Omental fat pad (tissue), 4 donors: ENCODE measurements at places on chromosomes 7 and 10. TPM values are rescaled to one million over a fixed set of nuclear protein-coding genes. Genes with fewer than 3 reads are reported as not detected.

GRCh38 chr7:144019457-144019856 is 19.3 kb downstream of the OR6B1 start:
- DNase-seq, result no peak

DNA sequence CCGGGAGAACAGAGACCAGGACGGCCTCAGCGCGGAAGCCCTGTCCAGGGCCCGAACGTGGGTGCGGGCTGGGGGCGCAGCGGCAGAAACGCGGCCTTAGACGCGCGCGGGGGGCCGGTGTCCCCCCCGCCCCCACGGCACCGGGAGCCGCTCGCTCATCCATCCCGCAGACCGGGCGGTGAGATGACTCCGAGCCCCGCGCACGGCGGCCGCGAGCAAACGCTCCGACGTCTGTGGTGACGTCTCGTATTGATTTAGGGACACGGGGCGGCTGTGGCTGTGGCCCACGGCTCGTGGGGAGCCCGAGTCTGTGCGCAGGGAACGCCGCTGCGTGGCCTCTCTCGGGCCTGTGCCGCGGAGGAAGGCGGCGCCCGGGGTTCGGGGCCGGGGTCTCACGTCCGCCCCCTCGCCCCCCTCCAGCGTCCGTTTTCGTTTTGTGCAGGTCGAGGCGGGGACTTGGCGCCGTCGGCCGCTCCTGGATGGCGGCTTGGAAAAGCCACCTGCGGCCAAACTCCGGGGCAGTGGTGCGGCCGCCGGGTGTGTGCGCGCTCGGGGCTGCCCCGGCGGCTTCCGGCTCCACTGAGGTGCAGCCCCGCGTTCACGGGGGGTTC is 1.0 kb upstream of the NKX6-2 start:
- DNase-seq, result no peak

DNA sequence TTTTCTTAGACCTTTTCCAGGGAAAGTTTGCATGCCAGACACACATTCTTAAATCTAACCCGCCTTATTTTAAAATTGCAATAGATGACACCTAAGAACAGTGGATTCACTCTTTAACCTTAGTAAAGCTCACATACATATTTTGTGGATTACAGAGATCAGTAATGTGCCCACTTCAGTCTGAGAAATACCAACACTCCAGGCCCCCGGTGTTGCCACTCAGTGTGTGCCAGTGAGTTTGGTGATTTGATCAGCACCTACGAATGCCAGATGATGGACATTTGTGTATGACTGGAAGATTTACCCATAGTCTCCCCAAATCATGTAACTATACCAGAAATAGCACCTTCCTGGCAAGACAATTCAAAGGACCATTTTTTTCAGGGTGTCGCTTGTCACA is 2.6 kb downstream of the LRRN3 start:
- DNase-seq, result no peak

GRCh38 chr10:98236862-98237261 is 31.1 kb downstream of the LOXL4 start:
- DNase-seq, result no peak

NPC1L1 gene
- 0.32 TPM for total RNA-seq

C10orf90 gene
- total RNA-seq, result 0.75 TPM

PTPRZ1 gene
- 13.3 TPM for total RNA-seq
